ENCODE measurements at places on chromosomes 1 and 21. TPM values are rescaled to one million over a fixed set of nuclear protein-coding genes. Genes with fewer than 3 reads are reported as not detected.

The A3GALT2 gene
- total RNA-seq = not detected

The HPCAL4 gene
- not detected for total RNA-seq

The MFAP2 gene
- total RNA-seq = 8.0 TPM

The WNT9A gene
- total RNA-seq = 0.77 TPM

The CRYAA gene
- total RNA-seq = not detected

The PM20D1 gene
- total RNA-seq = not detected

The CELF3 gene
- total RNA-seq = not detected

The SLC27A3 gene
- 13.0 TPM for total RNA-seq

The ZFP69B gene
- 2.2 TPM for total RNA-seq

The SPRR2E gene
- total RNA-seq = not detected

The DTL gene
- total RNA-seq = 6.9 TPM

Measured in uterine smooth muscle cell (primary cell).